GM06990 (cell line): ENCODE measurements at places on chromosomes 11 and 22.

DNA sequence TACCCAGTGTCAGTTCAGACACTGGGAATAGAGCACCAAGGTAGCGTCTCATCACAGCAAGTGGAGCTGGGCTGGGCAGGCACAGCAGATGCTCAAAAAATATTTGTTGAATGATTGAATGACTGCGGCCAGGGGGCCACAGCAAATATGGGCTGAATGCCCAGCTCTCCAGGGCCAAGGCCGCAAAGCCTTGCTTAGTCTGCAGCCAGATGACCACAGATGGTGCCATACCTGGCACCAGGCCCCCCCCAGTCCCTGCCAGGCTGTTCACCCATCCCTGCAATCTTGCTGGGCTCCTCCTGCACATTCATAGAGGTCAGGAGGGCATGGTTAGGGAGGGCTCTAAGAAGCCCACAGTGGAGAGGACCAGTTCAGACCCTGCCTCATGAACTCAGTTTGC is 32.9 kb downstream of the ZC3H7B start:
- DNase-seq = no peak

DNA sequence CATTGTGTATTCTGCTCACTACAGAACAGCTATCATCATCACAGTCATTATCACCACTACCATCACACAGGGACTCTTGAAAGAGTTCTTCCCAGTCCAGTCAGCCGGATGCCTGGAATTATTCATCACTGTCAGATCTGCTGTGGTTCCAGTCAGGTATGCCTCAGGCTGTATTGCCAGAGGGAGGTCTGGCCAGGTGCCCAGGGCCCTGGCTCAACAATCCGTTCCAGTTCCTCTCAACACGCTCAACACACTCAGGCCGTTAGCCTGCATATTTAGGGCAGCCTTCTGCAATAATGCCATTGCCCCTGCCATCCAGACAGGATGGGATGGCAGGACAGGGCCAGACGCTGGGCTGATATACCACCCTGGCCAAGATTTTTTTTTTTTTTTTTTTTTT is 28.6 kb upstream of the RASL10A start:
- DNase-seq = no peak

- no peak for DNase-seq
Measured at GRCh38 chr11:74437441-74438042, 29.8 kb downstream of the KCNE3 start.

- DNase-seq = no peak
Measured at GRCh38 chr11:73570415-73571114, 27.3 kb downstream of the FAM168A start.

- DNase-seq = no peak
Measured at GRCh38 chr22:42799061-42799460, 58.0 kb downstream of the ARFGAP3 start.

GRCh38 chr11:44561275-44561805 is 4.1 kb upstream of the CD82 start:
- DNase-seq = no peak

DNA sequence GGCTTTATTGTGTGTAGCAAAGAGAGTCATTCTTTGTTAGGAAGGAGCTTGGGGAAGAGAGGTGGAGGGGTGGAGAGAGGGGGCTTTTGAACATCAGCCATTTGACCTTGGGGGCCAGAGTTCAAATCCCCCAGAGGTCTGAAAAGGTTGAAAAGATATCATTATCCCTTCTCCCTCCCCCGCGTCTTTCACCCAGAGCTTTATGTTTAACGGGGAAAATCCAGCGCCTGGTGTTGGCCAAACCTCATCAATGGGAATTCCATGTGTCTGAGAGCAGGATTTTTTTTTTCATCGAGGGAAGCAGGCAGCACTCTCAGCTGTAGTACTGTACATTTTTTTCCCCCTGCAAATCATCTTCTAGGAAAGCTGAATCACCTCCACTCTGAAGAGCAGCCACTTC is 122.4 kb upstream of the HSD17B12 start:
- DNase-seq = no peak

DNA sequence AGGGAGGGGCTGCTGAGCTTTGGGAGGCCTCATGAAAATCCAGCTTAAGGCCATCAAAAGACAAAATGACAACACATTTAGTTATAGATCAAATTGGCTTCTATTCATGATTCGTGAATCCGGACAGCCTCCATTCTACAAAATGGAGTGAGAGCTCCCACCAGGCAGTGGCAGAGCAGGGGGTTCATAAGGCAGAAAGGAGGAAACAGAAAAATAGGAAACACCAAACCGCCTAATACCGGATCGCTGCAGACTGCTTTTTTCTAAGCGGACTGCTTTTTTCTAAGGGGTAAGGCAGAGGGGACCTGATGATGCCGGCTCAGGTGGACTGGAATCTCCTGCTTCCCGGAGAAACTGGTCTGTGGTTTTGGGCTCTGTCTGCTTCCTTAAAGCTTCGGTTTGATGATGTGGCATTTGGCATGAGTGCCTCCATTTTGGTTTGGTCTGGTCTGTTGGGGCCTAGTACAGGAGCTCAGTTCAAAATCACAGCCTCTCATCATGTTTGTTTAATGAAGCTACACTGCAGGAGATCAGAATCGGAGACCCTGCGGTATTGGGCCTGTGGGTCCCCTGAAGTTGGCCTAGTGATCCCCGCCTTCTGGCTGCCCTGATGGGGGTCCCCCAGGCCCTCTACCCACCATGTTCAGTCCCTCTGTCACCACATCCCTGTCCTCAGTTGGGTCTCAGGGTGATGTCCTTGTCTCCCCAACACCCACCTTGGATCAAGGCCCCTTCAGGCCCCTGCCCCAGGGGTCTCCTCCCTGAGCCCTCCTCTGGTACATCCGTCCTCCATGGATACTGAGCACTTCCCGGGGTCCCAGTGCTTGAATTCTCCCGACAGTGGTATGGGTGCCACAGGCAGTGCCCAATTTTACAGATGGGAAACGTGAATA is 1.2 kb downstream of the ALDH3B1 start:
- no peak for DNase-seq

- peak; percentile 87 for DNase-seq
Measured at GRCh38 chr22:37633625-37634416, 5.6 kb upstream of the SH3BP1 start.

DNA sequence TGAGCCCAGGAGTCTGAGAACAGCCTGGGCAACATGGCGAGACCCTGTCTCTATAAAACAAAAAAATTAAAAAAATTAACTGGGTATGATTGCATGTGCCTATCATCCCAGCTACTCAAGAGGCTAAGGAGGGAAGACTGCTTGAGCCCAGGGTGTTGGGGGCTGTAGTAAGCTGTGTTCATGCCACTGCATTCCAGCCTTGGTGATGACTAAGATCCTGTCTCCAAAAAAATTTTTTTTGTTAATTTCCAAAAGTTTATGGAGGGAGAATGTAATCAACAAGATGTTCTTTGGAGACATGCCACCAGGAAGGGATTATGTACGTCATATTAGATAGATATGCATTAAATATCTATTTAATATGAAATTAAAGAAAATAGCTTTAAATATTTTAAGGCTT is 267.5 kb downstream of the SBF2 start:
- DNase-seq = no peak

GRCh38 chr11:7572001-7572712 is 58.4 kb downstream of the PPFIBP2 start:
- DNase-seq = no peak

DNA sequence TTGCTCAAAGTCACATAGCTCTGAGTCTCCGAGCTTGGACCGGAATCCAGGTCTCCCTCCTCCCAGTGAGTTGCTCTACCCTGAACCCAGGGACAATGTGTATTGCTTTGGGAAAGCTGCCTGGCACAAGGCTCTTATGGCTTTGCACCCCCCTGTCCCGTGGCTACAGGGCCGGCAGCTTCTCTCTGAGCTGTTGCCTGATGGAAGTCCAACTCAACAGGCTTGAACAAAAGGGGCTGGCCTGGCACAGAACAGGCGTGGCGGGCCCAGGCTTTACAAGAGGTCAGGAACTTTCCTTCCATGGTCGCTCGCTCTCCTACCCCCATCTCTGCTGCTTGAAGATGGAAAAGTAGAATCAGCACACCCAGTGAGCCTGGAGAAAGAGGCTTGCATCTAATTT is 34.3 kb downstream of the MYEOV start:
- DNase-seq = no peak

DNA sequence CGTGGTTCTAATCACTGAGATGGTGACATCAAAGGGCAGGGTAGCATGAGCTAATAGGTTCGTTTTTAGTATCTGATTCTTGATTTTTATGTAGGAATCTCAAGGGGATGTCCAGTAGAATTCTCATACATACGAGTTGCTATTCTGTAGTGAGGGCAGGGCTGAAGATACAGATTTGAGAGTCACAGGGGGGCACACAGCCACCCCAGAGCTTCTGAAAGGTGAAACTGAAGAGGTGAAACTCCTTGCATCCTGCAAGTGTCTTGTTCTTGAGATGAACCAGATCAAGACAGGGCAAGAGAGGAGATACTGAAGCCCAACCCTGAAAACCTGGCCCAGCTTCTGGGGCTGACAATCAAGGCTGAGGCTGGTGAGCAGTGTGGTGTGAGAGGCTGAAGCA is 35.6 kb upstream of the TMEM123 start:
- DNase-seq = no peak

- DNase-seq = no peak
Measured at GRCh38 chr11:86795949-86796348, 4.4 kb upstream of the PRSS23 start.

GRCh38 chr22:42368379-42369249 is 63.6 kb downstream of the NFAM1 start:
- no peak for DNase-seq

DNA sequence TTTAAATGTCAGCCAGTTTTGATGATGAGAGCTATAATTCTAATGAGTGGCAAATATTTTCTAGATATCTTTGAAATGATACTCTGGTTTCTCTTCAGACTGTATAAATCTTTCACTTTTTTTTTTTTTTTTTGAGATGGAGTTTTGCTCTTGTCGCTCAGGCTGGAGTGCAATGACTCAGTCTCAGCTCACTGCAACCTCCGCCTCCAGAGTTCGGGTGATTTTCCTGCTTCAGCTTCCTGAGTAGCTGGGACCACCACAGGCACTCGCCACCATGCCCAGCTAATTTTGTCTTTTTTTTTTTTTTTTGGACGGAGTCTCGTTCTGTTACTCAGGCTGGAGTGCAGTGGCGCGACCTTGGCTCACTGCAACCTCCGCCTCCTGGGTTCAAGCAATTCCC is 113.6 kb downstream of the TEAD1 start:
- no peak for DNase-seq

DNA sequence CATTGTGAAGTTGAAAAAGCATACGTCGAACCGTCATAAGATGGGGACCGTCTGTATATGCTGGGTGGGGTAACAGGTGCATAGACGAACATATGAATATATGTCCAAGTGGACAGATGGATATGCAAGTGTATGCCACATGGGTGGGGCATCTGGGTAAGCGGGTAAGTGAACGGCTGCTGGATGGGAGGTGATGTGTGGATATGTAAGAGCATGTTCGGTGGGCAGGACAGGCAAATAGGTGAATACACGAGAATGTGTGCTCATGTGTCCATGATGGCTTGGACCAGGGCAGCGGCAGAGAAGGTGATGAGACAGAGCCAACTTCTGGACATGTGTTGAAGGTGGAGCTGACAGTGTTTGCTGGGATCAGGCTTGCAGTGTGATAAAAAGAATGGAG is 12.0 kb downstream of the IFITM10 start:
- DNase-seq = no peak

DNA sequence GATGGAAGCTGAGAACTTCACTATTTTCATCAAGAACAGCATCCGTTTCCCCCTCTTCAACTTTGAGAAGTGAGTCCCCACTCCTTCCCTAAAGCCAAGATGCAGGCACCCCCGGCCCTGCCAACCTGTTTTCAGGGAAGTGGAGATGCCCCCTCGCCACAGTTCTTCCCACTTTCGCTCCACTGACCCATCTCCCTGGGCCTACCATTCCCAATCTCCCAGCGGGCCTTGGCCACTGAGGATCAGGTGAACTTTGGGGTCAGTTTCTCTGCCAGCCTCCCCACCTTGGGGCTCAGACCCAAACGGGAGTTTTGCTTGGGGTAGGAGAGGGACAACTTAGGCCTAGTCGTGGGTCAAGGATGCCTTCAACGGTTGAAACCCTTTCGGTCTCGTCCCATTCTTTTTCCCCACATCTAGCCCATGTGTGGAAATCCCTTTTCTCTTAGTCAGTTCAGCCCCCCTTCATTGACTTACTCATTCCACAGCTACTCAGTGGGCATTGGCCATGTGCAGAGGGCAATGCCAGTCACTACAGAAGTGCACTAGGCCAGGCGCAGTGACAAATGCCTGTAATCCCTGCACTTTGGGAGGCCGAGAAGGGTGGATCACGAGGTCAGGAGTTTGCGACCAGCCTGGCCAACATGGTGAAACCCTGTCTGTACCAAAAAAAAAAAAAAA is 10.6 kb downstream of the P2RX3 start:
- DNase-seq = no peak

GRCh38 chr11:85062659-85063058 is 564.5 kb downstream of the DLG2 start:
- peak; percentile 14 for DNase-seq
